ENCODE measurements at places on chromosomes 5 and 9.

GRCh38 chr5:69167493-69167855 lies 524 bp downstream of the CCNB1 start:
- DNase-seq: no peak

DNA sequence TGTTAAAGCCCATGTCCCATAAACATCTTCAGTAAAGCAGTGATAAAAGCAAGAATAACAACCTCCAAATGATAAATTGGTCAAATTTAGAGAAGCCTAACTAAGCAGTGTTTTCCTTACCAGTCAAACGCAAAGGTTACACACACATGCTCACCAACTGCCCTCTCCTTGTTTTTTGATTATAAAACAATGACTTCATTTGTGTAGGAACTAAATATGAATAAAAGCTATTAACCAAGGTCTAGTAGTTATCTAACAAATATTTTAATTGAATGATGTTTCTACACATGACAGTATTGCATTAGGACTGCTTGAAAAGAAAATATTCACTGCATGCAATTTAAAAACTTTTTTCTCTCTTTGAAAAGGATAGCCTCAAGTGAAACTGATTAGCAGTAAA lies 36.7 kb downstream of the PCA3 start:
- DNase-seq: no peak

GRCh38 chr5:138245717-138246116 lies 28.7 kb downstream of the GFRA3 start:
- DNase-seq: no peak

DNA sequence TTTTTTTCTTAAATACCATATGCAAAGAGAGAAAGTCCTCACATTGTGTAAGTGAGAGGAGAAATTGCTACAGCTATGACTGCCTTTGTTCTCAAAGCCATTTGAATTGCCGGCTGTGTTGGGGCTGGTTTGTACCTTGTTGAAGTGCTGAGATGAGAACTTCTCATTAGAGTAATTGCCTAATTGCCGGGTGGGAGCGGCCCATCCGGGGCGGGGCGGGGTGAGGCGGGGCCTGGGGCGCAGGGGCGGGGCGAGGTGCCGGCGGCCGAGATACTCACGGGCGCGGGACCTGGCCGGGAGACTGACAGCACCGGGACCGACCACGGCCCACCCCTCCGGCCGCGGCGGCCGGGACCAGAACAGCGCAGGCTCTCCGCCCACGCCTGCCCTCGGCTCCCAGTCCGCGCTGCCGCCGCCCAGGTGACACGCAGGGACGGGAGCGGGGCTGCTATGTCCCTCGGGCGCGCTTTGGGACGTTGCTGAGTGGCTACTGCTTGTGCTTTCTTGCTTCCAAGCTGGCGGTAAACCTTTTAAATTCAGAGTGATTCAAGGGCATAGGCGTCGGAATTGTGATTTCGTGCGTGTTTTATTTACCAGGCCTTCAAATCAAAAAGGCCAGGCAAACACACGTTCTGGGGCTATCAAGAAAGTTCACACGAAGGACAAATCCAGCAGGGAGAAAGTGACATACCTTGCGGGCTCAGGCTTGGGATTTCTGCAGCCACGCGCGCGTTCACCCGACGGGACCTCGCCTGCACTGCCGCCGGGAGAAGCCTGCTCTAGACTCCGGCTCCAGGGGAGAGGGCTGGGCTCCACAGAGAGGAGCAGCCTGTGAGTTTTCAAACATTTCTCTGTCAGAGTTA lies 269.1 kb downstream of the FANCC start:
- peak; percentile 45 for DNase-seq

- no peak for DNase-seq
Measured at GRCh38 chr5:6372251-6373080, 5.9 kb downstream of the MED10 start.

DNA sequence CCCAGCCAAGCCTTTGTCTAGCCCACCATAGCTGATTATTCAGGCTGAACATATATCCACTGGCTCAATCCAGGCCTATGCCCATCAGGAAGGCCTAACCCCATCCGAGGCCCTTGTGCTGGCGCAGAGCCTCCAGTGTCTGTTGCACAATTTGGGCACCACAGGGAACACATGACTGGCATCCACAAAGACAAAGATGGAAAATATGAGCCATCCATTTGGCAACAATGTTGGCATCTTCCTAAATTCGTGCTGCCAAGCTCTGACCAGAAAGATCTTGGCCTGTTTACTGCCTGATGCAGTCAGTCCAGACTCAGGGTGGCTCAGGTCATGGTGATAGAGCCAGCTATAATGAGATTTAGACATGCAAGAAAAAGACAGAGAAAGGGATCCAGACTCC lies 233.8 kb downstream of the PIK3R1 start:
- no peak for DNase-seq

GRCh38 chr9:127802576-127803443 lies at the start of gene FPGS:
FPGS (plus strand) TSS chr9:127802882; CDS start chr9:127802925, 43 bp downstream.
- peak; percentile 82 for DNase-seq

- DNase-seq: no peak
Measured at GRCh38 chr9:8252445-8252844, 452.9 kb upstream of the DMAC1 start.
